Psoas muscle (tissue), 8 donors: ENCODE measurements at places on chromosomes 2 and 18. TPM values are rescaled to one million over a fixed set of nuclear protein-coding genes. Genes with fewer than 3 reads are reported as not detected.
A peak's percentile ranks its signal among the peaks of the same experiment; 100 is the strongest.

The LTBP1 gene
- 5.9 TPM for polyA plus RNA-seq

The KCNK3 gene
- 0.70 TPM for polyA plus RNA-seq

The HRH4 gene
- polyA plus RNA-seq, result 0.06 TPM

The RAPGEF4 gene
- 0.73 TPM for polyA plus RNA-seq

The TGIF1 gene
- polyA plus RNA-seq, result 18.7 TPM

The PROKR1 gene
- polyA plus RNA-seq, result 0.01 TPM

The GALR1 gene
- under 0.01 TPM for polyA plus RNA-seq

The FABP1 gene
- not detected for polyA plus RNA-seq

The IL1RL1 gene
- polyA plus RNA-seq, result 0.48 TPM

The PSMA8 gene
- polyA plus RNA-seq, result not detected

DNA sequence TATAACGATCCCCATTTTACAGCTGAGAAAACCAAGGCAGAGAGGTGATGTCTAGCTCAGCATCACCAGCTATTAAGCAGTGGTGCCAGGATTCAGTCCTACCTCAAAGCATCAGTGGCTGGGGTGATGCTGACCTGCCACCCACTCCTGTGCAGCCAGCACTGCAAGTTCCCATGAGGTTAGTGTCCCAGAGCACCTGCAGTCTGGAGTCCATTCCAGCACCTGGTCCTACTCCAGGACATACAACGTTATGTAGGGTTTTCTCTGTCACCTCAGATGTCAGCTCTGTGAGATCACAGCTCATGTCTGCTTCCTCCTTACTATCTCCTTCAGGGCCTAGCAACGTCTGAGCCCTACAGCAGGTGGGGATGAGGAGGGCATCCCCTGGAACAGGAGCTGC lies 328.0 kb upstream of the HS6ST1 start:
- DNase-seq, result no peak

DNA sequence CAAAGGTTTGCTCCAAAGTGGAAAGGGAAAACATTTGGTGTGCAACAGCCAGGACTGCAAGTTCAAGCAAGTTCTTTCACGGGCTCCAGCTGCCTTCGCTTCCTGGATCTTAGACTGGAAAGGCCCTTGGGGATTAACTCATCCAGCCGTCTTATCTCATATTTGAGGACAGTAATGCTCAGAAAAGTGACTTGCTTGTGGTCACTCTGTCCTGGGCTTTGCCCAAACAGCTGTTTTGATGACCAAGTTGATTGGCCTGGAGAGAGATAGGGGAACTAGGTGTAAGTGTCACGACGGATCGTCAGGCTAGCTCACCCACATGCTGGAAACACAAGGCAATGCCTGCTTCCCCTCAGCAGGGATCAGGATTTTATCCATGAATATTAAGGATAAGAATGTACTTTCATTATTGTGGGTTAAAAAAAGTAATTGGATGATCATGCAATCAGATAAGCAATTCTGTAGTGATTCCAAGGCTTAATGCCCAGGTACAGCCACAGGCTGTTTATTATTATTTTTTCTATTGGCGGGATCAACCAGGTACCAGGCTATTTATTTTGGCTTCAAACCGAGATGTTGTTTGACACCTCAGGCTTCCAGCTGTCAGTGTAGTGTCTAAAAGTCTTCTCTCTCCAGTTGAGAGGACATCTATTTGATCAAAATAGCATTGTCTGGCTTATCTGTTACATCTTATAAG lies 162.5 kb upstream of the EPAS1 start:
- DNase-seq, result no peak

DNA sequence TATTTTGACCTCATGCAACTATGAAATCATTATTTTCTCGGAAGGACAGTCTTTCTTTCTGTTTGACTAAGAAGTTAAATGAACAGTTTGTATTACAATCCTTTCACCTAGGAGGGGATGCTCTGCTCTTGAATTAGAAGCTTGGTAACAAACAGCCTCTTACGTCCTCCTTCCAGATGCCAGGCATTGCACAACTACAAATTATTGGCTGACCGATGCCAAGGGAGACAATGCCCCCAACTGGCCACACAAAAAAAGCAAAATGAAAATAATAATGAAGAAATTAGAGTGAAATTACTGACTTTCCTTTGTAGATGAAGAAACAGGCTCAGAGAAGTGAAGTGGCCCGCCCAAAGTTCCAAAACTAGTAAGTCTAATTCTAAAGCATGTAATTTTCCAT lies 177.9 kb downstream of the CYRIA start:
- no peak for DNase-seq

- DNase-seq, result no peak
These were observed 61.2 kb downstream of the ARHGAP15 start for GRCh38 chr2:143190431-143190830.

- DNase-seq, result no peak
These were observed 355.2 kb upstream of the TRIB2 start for GRCh38 chr2:12361506-12361905.

DNA sequence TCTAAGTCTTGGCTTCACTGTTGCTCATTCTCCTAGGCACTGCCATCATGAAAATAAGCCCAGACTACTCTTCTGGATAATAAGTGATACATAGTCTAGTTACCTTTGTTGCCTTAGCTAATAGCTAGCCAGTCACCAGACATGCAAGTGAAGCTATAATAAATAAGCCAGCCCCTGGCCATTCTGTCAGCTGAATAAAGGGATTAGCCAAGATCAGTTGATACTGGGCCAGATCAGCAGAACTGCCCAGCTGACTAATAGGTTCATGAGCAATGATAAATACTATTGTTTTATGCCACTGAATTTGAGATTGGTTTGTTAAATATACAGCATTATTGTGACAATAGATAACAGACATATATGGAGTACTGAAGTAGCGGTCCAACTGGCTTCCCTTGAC lies 8.0 kb upstream of the C2orf69 start:
- no peak for DNase-seq

DNA sequence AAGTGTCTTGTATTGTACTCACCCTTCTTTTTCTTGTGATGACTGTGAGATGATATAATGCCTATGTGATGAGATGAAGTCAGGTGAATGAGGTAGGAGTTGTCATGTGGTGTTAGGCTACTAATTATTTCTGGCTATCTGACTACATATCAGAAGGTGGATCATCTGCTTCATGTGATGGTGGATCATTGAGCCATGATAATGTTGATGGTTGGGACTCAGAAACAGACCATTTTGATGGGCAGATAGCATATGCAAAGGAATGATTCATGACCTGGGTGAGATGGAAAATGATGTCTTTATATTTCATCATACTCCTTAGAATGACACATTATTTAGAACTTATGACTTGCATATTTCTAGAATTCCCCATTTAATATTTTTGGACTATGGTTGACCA lies 19.5 kb downstream of the ANKRD30B start:
- DNase-seq, result no peak

GRCh38 chr2:40097691-40098385 lies 318.8 kb upstream of the THUMPD2 start:
- DNase-seq, result no peak

GRCh38 chr2:71291398-71291797 lies 40.2 kb upstream of the ZNF638 start:
- DNase-seq, result peak; percentile 55

GRCh38 chr2:164068063-164068462 lies 332.3 kb upstream of the FIGN start:
- DNase-seq, result no peak

- no peak for DNase-seq
These were observed 175.3 kb downstream of the ZNF385B start for GRCh38 chr2:179686069-179686468.

DNA sequence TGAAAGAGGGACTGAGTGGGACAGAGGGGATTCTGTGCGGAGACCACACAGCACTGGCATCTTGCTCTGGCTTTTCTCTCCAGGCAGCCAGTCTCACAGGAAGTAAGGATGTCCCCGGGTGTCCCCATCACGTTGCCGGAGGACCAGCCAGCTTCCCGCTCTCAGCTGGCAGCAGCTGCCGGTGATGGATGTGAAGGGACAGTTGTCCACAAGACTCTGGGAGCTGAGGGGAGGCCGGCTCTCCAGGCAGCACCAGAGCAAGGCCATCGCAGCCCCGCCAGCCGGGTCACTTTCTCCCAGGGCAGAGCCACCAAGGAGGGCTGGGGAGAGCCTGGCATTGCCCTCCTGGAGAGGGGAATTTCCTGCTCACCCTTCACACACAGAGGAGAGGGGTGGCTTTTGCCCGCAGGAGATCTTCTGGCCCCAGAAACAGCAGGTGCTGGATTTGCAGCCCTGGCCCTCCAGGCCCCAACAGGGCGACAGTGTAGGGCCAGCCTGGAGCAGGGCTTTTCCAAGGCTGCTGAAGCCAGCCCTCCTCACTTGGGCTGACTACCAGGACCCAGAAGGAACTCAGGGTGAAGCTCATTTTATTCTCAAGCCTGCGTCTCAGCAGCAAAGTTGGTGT lies 24.0 kb upstream of the B3GNT7 start:
- DNase-seq, result no peak

- no peak for DNase-seq
These were observed 32.5 kb upstream of the SOS1 start for GRCh38 chr2:39153312-39153711.

DNA sequence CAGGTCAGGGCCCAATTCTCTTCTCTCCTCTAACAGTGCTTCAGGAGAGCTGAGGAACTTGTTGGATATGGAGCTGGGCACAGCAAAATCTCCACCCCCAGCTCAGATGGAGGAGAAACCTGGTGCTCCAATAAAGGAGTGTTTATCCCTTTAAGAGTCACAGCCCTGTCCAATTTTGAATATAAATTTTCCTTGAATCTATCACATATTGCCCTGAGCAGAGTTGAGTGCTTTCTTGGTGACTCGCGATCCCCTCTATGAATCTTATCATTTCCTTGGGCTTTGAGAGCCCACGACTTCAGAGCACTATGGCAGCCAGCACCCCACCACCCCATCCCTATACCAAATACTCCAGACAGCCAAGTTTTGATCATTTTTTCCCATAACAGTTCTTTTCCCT lies 34.4 kb upstream of the SMAD7 start:
- no peak for DNase-seq

- no peak for DNase-seq
These were observed 20.7 kb upstream of the TTN start for GRCh38 chr2:178827739-178828485.

GRCh38 chr2:202821206-202822160 lies 50.1 kb downstream of the ICA1L start:
- DNase-seq, result no peak

- no peak for DNase-seq
These were observed 153.2 kb downstream of the GLI2 start for GRCh38 chr2:120888851-120889250.

DNA sequence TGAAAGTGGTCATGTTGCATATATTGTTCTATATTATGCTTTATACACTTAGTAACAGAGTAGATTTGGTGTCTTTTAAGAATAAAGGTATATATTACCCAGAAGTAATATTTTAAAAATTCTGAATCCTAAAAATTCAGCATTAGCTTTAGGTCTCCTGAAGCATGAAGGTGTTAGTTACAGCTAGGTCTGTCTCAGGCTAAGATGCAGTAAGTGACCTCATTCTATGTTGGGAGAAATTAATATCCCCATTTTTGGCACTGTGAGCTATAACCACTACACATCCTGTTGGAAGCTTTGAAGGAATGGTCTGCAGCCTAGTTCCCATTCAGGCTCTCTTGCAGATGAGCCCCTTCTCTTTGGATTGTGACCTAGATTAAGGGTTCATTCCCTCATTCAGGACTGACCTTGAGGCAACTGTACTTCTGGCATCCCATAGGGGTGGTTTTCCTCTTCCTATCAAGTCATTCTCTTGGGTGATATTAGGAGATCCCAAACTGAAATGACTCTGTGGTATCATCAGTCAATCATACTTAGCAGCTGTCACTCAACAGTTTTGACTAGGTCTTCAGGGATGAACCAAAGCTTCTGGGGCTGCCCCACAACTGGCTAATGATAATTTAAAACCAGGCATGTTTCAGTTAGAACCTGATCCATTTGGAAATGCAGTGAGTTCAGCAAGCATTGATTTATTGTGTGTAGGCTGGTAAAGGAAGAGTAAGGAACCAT lies 117.7 kb downstream of the GPD2 start:
- no peak for DNase-seq

GRCh38 chr2:30628341-30628740 lies 178.9 kb downstream of the CAPN13 start:
- DNase-seq, result no peak

GRCh38 chr18:2154278-2154677 lies 417.0 kb downstream of the METTL4 start:
- no peak for DNase-seq

- DNase-seq, result peak; percentile 71
These were observed 743 bp downstream of the XPO1 start for GRCh38 chr2:61537277-61537949.

GRCh38 chr2:187435078-187435477 lies 13.0 kb downstream of the CALCRL start:
- no peak for DNase-seq

DNA sequence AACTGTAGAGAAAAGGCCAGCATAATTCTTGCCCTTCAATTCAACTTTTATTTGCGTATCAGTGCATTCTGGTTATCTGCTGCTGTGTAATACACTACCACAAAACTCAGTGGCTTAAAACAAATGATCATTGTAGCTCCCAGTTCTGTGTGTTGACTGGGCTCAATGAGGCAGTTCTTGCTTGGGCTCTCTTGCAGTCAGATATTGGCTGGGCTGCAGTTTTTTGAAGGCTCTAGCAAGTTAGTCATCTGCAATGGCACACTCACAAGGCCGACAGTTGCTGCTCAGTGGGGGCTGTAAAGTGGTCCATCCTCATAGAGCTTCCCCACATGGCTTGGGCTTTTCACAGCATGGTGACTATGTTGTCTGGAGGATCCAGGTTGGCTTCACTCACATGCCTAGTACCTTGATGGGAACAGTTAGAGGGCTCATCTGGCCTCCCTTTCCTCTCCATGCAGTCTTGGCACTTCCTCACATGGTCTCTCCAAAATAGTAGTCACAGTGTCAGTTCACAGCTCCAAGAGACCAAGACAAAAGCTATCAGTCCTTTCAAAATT lies 110.6 kb upstream of the TNP1 start:
- no peak for DNase-seq

DNA sequence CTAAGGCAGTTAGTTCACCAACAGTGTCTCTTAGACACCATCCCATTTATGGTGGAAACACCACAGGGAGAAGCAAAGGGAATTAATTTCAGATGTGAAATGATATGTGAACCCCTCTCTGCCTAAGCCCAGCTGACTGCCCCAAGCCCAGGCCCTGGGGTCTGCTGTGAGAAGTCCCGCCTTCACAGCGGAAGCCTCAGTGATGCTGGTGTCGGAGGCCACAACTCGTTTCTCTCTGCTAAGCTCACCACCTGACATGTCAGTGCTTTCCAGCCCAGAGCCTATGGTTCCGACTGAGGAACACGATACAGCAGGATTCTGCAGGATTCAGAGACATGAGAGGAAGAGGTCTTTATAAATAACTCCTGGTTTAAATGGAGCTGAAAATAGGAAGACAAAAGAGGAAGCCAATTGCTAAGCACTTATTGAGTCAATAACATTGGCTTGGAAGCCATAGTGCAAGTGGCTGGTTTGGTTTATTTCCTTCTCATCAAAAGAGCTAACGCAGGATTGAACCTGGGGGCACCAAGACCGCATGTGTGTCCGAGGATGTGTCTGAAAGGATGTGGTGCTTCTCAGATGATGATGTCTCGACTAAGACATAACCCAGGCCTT lies 21.9 kb upstream of the LOXHD1 start:
- no peak for DNase-seq

- no peak for DNase-seq
These were observed 60.4 kb downstream of the RHOB start for GRCh38 chr2:20507166-20507692.

- no peak for DNase-seq
These were observed 1389.4 kb downstream of the SUCLG1 start for GRCh38 chr2:83069724-83070123.
